ENCODE measurements at places on chromosomes 2 and 18.

- no peak for DNase-seq
Measured at GRCh38 chr2:203959672-203960071, 23.1 kb downstream of the ICOS start.

DNA sequence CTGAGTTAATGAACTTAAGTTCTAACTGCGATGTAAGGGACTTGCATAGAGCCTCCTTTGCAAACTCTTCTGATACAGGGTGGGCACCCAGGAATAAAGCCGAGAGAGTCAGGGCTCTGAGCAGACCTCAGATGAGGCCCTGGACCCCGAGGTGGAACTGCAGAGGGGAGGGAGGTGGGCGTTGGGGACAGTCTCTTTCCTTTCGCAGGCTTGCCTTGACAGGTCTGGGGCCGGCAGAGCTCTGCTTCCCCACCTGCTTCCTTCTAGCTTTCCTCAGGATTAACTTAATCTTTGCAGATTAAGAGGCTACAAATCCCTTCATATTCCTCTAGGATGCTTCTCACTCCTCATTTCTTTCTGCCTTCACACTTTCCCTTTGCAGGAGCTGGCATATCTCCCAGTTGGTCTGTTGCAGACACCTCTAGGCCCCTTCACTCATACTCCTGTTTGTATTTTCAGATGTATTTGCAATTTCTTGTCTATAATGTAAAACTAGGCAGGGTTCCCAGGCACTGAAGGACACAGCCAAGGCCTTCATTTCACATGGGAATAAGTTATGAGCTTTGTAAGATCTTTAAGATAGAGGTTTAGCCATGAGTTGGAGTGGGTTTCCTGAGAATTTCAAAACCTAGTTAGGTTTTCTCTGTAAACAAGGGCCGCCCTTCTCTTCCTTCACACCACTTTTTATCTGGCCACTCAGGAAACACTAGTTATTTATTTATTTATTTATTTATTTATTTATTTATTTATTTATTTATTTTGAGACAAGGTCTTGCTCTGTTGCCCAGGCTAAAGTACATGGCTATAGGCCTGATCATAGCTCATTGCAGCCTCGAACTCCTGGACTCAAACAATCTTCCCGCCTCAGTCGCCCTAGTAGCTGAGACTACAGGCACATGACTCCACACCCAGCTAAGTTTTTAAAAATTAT lies 70.9 kb downstream of the MTCL1 start:
- no peak for DNase-seq

- DNase-seq, result no peak
Measured at GRCh38 chr2:240401308-240401707, 34.2 kb upstream of the GPC1 start.

DNA sequence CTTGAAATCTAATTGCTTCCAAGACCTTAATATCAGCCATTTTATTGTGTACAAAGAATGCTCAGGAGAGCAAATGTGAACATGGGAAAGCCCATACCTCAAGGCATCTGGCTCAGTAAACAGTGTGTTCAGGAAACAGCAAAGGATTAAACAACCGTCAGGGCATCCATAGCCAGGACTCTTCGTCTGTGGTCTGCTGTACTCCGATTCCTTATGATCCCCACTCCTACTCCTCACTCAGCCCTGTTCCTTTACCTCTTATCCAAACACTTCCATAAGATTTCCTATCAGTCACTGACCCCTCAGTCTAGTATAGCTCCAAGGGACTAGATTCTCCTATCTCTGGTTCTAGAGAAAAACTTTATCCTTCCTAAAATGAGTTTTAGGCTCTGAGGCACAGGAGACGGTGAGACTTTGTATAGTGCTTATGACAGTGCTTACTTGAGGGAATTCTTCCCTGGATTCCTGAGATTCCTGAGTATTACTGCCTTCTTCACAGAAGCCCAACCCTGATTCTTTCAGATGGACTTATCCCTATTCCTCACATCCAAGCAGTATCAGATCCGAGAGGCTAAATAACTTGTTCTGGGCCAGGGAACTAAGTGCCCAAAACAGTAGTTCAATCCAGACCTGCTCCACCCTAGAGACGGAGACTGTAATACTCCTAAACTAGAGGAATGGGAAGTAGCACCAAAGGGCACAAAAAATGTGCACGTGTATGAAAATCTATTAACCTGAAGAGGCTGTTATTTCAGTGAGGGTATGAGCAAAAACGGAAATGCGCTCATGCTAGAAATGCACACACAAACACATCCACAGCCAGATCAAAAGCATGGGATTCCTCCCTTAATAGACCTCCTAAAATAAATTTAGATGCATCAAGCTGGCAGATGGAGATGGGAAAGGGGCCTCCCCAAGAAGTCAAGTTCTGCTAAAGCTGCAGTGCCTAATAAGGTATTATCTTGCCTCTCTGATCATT lies 42.1 kb upstream of the SIGLEC15 start:
- DNase-seq, result no peak

DNA sequence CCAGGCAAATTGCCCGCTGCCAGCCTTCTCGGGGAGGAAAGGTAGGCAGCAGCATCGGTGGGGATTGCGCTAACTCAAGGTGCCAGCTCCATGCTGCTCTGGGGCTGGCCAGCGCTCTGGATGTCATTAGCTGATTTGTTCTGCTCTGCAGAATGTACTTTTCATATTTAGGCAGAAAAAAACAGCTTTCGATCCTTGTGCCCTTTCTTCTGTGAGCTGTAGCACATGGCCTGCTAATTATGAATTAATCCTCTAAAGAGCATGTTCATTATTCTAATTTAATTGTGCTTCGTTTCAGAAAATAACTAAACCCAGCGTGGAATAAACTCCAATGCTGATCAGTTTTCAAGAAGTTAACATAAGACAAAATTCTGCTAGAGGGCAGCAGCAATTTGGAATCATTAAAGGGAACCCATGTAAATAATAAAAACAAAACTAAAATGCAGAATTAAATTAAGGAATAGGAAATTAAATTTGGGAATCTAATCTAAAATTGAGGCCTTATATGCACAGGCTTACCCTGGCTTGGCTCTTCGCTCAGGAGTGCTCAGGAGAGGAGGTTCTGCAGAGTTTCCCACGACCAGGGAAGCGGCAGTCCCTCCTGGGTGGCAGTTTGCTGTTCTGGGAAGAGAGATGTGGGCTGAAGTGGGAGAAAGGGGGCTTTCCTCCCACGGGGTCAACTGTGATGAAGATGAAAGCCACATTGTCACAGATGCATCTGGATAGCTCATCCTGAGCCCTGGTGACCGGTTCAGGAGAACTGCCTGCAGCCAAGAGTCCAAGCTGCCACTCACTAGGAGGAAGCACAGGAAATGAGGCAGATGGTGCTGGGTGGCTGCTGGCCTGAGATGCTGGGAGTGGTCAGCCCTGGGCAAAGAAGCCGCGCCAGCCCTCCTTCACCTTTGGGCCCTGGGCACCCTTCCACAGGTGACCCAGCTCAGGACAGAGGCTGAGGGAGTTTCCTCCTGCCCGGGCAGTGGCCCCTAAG lies 93.2 kb upstream of the PKDCC start:
- DNase-seq, result no peak

DNA sequence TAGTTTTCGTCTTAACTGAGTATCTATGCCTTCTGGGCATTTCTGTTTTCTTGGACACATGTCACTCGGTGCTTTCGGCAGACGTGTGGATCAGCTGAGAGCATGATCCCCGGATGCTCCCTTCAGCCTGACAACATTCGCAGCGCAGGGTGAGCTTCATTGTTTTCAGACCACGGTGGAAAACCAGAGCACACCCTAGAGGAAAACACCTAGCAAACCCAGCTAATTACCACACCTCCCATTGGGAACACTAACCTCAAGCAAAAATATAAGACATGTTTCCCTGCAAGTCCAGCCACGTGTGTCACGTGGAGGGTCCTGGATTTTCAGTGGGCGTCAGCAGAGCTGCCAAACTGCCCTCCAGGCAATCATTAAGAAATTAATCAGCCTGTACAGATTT lies 31.0 kb downstream of the ANKRD29 start:
- no peak for DNase-seq

GRCh38 chr18:25898965-25899364 lies 191.4 kb downstream of the SS18 start:
- no peak for DNase-seq

DNA sequence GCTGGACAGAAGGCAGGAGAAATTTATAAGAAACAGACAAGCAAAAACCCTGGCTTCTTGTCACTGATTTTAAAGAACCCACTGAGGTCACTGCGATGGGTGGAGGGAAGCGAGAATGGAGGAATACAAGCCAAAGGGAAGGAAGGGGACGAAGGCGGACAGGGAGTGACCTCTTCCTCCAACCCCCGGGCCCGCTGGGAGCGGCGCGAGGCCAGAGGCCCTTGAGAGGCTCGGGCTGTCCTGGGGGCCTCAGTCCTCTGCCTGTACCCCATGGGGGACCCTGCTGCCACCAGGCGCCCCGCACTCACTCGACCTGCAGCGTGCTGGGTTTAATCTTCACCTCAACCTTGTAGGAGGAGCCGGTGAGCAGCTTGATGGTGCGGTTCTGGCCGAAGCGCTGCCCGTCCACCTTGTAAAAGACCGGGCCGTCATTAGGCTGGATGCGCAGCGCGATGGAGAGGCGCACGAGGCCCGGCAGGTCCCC lies 793 bp downstream of the CNRIP1 start:
- no peak for DNase-seq

DNA sequence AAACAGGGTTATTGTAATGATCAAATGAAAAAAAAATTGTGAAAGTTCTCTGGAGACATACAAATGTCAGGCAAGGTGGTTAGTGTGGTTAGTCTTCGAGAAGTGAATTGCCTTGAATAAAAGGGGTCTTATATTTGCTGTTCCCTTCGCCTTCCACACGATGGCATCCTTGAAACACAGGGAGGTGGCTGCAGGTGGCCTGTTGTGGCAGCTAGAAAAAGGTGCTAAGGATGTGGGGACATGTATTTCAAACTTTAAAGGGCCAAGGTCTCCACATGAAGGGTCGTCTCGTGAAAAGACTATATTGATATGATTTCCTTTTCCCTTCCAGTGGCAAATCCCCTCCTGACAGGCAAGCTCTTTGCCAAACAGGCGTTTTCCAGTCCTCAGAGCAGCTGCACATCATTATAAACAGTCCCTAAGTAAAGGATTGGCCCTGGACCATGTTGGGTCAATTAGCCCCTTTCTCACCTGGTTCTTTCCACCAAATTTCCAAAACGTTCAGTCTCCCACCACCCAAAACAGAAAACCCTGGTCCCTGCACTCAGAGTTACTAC lies 68.5 kb downstream of the COPS8 start:
- DNase-seq, result no peak

DNA sequence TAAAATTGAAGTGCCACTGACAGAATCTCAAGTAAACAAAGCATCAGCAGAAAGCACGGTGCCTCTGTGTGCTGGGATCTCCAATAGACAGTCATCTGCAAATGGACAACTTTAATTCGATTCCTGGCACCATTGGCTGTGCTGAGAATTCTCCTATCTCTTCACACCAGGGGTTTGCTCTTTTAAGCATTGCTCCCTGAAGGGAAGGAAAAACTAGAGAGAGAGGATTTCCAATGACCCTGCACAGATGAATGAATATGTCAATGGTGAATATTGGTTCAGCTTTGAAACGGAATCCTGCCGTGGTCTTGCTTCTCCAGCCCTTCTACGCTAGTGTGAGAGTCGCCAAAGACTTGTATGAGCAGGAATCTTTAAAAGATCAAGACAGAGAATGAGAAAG lies 97.9 kb downstream of the FIGN start:
- no peak for DNase-seq

GRCh38 chr18:37135177-37135576 lies 306.2 kb downstream of the KIAA1328 start:
- no peak for DNase-seq

DNA sequence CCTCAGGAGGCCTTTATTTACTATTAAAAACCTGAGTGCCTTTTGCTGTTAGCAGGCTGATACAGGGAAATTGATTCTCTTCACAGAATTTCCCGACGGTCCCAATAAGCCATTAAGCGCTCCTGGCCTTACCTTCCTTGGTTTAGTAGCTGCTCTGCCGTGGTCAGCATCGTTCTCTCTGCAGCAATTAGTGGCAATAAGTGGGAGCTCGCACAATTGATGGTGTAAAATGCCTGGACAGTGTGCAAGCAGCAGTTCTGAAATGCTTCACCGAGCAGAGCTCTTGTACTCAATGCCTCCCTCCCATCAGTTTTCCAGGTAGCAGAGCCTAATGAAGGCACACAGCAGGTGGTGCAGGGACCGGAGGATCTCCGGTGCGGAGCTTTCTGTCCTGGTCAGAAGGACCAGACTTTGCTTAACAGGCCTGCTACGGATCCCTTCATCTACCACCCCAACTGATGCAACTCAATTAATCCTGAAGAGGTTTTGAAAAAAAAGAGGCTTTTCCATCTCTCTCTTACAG lies 1.1 kb upstream of the LINC00305 start:
- DNase-seq, result no peak

DNA sequence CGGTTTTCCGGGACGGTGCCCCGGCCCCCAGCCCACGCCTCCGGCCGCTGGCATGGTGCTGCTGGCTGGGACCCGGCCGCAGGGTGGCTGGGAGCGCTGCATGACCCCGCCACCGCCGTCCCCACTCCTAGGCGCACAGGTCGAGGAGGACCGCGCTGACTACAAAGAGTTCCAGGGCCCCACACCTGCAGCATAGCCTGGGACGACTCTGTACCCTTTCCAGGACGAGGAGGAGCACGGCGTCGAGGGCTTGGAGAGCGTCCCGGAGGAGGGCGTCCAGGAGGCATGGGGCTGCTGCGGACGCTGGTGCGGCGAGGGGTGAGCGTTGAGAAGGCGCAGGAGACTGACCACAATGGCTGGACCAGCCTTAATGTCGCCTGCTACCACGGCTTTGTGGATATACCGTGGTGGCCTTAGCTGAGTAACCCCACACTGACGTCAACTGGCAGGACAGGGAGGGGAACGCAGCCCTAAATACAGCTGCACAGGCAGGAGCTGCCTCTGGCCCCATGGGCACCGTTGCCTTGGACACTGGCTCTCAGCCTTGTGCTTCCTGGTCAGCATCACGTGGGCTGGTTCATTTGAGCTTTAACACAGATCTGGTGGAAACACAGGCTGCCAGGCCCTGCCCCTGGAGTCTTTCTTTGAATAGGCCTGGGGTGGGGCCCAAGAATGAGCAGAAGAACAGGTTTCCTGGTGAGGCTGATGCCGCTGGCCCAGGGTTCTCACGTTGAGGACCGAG lies 40.9 kb upstream of the TRIM43B start:
- DNase-seq, result no peak

GRCh38 chr18:79496237-79496977 lies 100.7 kb downstream of the NFATC1 start:
- no peak for DNase-seq

DNA sequence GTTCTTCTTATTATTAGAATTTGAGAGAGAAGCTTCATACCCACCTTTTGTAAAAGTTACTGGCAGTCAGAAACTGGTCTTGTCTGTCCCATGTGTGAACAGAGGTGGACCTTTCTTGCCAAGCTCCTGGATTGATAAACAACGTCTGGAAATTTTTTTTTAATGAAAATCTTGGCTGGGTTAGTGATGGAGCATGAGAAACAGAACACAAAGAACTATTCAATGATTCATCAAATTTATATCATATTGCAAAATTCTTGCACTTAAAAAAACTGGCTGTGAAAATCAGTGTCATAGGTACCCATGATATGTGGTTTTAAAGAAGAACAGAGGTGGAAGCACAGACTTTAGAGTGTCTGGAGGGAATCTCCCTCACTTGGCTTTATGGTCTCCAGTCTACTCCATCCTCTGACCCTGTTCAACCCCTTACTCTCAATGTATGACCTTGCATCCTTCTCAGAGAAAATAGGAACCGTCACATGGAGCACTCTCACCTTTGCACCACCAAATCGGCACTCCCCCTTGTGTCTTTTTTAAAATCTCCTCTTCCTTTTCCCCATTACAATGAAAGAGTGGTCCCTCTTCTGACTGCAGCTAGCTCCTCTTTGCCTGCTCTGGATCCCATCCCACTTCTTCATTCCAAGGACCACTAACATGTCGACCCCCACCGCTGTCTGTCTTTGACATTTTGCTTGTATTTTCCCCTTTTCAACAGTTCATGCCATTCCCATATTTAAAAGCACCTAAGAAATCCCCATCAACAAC lies 58.2 kb downstream of the COPS8 start:
- DNase-seq, result no peak
